ENCODE measurements at places on chromosomes 3 and 15.

- DNase-seq: no peak
These were observed 29.8 kb upstream of the PRR23E start for GRCh38 chr3:127162947-127163645.

- no peak for DNase-seq
These were observed 118.4 kb upstream of the TP63 start for GRCh38 chr3:189512821-189513220.

DNA sequence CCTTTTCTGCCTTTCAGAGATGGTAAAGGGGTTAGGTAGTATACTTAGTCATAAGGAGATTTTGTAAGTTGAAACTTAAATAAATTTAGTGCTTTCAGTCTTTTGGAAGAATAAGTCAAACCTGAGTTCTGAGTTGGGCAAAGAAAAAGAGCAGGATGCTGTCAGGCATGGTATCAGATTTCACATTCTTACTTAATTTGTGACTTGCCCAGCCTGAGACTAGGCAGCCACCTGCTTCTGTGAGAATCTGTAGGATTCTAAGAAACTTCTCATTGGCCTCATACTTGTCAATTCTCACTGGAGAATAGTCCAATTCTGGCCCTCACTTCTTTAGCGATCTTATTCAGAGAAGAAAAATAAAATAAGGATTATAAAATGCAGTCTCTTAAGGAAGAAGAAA is 577.5 kb downstream of the DIPK2A start:
- no peak for DNase-seq

DNA sequence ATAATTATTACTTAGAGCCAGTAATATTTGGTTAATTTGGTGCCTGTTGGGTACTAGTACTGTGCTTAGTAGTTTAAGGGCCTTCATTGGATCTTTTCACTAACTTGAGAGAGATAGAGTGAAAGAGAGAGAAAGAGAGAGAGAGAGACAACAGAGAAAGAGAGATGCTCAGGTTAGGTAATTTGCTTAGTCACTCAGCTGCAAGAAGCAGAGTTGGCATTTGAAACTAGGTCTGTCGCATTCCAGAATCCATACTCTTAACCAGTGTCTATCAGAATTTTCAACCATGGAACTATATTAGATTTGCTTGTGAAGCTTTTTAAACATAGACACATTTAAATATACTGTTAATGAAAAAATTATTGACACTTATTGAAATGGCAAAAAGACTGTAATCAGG is 31.1 kb upstream of the NUDT16 start:
- no peak for DNase-seq

- no peak for DNase-seq
These were observed 333.3 kb downstream of the GRM7 start for GRCh38 chr3:7194071-7194835.

- no peak for DNase-seq
These were observed 48.4 kb downstream of the C3orf38 start for GRCh38 chr3:88198121-88198520.

- DNase-seq: no peak
These were observed 10.9 kb downstream of the FLNB start for GRCh38 chr3:58018892-58019742.

GRCh38 chr3:4740397-4741105 is 238.7 kb upstream of the BHLHE40 start:
- DNase-seq: no peak

DNA sequence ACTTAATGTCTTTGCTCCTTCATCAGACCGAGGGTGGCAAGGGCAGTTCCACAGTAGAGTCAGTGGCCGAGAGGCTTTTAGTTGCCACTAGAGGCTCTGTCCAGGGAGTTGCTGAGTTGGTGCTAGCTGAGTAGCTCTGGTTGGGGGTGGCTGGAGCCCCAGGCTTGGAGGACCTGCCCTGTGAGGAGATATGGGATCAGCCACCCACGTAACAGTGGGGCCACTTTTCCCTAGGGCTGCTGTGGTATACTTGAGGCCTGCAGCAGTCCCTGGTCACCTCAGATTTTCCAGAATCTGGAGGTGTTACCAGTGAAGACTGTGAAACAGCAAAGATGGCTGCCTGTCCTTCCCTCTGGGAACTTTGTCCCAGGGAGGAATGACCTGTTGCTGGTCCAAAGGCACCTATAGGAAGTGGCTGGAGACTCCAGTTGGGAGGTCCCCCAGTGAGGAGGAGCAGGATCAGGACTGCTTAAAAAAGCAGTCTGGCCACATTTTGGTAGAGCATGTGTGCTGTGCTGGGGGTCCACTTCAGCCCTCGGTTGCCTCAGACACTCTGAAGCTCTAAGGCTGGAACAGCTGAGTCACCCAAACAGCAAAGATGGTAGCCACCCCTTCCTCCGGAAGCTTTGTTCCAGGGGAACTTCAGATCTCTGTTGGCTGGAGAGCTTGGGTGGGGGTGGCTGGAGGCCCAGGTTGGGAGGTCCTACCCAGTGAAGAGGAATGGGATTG is 72.9 kb downstream of the AKAP13 start:
- DNase-seq: no peak

DNA sequence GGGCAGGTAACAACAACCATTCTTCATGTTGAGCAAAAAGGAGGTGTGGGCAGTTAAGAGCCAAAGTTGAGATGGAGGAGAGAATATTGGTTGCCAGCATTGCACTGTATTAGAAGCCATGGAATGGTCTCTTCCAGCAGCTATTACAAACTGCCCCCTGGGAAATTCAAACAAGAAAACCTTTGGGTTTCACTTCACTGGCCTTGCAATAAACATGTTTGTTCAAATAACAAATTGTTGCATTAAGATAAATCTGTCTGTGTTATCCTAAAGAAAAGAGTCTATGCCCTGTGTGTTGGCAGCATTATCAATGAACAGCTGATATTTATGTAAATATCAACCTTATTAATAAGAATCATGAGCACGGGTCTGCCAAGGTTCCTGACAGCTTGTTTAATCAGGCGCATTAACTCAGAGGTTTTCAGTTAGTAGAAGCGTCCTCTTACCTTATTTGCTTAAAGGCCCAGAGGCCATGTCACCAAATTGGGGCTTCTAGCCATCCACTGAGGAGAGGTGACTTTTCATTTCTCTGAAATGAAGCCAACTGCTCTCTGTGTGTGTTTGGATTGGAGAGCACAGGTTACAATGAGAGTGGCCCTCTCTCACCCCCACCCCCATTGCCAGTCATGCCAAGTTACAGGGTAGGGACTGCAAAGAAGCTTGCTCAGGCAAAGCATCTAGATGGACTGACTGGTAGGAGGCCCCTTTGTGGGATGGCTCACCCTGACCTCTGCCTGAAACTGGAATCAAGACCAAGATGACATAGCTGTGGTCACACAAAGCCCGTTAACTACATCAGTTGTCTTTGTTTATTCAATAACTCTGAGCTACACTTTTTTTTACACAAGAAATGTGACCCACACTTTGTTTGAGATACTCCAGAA is 10.5 kb downstream of the FILIP1L start:
- DNase-seq: no peak

DNA sequence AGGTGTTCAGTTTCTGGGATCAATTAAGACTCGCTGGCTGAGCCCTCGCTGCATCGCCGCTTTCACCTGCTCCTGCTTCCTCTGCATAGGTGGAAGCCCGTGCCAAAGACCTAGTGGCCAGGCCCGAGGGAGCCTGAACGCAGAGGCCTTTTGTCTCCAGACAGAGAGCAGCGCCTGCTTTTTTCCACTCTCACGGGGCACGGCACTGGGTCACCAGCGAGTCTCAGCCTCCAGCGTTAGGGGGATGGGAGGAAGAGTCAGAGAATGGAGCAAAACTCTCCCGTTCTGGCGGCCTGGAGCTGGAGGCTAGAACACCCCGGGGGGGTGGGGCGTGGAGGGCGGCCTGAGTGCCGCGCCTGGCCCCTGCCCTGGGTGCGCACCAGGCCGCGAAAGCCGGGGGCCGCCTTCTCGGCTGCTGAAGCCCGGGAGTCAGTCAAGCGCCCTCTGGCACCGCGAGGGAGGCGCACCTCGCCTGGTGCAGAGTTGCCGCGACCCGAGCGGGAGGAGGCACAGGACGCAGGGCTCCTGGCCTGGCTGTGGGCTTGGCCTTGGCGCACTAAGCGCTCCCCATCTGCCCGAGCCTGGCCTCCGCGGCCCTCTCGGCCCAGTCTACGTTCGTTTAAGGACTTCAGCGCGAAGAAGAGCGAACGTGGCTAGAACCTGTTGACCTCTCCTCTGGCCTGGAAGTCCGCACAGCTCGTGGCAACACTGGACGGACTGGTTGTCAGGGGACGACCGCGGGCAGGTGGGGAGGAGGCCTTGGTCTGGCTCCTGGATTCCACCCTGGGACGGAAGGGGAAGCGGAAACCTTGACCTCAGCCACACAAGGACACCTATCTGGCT is 21.5 kb downstream of the NR2F2 start:
- no peak for DNase-seq

DNA sequence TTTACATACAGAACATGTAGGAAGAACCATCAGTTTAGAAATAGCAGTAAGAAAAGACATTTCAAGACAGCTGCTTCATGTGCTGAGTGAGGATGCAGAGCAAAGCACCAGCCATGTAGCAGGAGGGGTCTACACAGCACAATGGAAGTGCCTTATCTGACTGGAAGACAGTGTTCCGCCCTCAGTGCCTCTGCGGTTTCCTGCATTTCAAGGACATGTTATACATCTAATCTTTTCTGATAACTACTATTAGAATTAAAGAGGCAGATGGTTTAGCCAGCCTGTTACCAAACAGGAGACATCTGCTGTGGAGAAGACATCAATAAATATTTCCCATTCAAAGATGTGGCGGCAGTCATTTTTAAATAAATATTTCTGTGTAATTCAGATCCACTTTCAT is 10.6 kb downstream of the LSG1 start:
- DNase-seq: no peak

DNA sequence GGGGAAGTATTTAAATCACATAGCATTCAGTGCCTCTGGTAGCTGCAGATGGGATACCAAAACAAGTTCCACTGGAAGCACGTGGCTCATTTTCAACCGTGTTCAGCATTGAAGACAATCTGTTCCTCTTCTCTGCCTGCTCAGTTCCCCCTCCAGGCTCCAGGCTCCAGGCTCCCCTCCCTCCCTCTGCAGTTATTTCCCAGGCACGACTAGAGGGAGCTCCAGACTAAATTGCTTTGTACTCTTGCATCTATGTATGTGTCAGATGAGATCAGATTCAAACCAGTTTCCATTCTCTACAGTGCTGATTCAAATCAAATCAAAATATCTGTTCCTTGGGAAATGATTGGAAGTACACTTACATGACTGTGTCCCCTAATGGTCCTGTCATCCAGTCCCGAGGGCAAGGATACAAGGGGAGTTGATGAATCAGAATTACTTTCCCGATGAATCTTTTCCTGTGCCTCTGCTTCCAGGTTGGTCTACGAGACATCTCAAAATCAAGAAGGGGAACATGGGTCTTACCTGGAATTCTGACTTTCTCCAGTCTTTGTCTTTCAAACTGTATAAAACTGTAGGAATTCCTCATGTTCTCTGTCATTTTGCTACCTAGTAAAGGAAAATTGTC is 600.5 kb downstream of the EDEM1 start:
- no peak for DNase-seq

DNA sequence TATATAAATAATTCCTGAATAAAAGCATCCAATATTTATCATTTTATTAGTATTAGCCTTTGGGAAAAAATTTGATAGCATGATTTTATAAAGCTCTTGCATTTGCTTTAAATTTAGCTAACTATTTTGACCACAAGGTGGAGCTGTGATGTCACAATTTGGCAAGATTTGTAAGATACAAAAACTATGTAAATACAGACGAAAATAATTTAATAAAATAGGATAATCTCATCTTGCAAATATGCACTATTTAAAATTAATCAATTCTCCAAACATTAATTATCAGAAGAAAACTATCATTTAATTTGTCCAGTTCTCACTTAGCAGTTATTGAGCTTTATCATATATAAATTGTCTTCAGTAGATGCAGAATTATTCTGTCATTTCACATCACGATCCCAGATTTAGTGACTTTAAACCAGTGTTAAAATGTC is 95.4 kb downstream of the PLOD2 start:
- DNase-seq: no peak

- no peak for DNase-seq
These were observed 27.9 kb downstream of the EHD4 start for GRCh38 chr15:41944313-41944940.

DNA sequence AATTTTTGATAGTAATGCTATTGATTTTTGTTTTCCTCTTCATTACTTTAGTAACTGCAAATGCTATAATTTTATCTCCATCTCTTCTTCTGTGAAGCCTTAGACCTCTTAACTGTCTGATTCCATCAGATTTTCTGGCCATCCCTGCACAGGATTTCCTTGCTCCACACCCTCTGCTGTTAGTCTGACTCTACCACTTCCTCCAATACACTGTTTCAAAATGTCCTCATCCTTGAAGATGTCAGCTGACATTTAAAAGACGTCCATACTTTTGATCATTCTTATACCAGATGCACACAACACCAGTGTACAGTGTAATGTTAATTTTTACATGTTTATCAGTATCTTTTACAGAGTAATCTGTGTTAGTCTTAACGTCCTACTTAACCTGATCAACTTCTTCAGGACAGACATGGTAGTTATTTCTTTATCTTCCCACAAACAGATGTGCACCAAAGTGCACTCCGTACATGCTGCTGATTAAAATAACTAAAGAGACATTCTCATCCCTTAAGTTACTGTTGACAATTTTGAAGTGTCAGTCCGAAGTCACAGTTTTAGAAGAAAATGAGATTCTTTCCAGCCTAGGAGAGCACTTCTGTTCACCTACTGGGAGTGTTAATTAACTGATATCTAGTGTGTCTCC is 102.4 kb upstream of the RASGRP1 start:
- no peak for DNase-seq

- DNase-seq: no peak
These were observed 85.9 kb upstream of the FNDC3B start for GRCh38 chr3:171953301-171954022.

GRCh38 chr15:76982756-76983155 is 12.2 kb upstream of the PSTPIP1 start:
- no peak for DNase-seq

DNA sequence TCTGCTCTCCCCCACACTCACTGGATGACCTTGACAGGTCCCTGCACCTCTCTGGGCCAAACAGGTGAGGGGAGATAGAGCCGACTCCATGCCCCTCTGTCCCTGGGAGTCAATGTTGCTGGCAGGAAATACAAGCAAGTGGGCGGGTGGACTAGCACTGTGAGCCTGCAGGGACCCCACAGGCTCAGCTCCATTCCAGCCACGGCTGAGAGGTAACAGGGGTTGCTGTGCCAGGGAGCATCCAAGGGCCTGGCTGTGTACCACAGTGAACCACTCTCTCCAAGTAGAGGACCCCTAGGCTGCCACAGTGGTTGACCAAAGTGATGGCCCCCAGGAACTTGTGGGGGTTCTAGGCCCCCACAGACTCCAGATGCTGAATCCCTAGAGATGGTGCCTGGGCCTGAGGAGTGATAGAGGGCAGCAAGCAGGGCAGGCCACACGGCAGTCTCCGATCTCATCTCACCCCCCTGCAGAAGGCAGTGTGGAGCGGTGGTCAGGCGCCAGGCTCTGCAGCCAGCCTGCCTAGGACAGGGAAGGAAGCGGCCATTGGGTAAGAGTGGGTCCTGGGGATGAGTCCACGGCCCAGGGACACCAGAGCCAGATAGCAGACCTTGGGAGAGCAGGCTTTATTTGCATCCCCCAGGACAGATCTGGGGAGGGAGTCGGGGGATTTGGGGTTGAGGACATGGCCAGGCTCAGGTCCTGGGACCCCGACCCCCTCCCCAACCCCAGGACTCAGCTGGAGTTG is 3.2 kb downstream of the TNNC1 start:
- no peak for DNase-seq

All from activated T-cell treated with anti-CD3 and anti-CD28 coated beads for 4 hours (primary cell).